ENCODE measurements at places on chromosomes 7 and 10.

DNA sequence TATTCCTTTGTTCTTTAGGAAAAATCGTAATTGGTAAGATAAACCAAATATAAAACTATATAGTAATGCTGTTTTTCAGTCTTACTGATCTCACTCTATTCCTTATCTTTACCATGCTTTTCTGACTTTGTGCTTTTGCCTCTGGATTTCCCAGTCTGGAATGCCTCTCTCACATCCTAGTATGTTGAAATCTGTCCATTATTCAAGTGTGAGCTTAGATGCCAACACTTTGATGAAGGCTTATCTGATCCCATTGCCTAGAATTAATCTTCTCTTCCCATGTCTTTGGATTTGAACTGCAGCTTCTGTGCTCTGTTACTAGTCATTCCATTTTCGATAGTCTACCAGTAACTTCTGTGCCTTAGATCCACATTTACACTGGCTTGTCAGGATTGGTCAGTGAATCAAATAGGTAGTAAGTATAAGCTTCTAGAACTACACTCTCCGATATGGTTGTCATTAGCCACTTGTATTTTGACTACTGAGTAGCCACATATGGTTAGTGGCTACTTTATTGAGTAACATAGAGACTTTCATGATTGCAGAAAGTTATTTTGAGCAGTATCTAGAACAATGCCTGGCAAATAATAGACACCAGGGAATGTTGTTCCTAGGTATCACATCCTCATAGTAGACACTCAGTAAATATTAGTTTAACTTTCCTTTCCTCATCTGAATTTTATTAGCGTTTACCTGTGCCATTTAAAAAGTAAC lies 92.9 kb downstream of the BMPR1A start:
- DNase-seq: no peak

DNA sequence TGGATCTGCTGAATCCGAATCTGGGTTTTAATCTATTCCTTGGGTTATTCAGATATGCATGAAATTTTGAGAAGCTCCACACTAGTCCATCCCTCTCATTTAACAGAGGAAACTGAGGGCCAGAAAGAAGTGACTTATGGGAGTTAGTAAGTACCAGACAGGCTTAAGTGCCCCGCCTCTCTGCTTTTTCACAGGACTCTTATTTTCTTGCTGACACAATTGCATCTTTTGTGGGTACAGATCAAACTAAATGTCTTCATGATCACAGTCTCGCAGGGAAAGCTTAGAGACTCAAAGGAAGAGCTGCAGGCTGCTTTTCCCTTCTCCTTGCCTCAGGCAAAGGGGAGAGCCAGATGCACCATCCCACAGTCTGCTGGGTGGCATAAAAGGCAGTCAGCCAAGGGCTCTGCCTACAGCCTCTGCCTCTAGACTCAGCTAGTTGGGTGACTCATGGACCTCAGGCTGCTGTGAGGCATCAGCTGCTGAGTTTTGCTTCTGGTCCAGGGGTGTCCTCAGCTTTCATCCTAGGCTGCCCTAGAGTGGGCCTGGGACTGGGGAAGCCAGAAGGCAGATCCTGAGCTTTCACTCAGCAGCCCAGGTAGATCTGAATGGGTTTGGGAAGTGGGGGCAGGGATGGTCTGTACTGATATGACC lies 11.6 kb downstream of the GOLGA7B start:
- DNase-seq: no peak

- DNase-seq: no peak
Measured at GRCh38 chr7:69651101-69651590, 52.9 kb downstream of the AUTS2 start.

DNA sequence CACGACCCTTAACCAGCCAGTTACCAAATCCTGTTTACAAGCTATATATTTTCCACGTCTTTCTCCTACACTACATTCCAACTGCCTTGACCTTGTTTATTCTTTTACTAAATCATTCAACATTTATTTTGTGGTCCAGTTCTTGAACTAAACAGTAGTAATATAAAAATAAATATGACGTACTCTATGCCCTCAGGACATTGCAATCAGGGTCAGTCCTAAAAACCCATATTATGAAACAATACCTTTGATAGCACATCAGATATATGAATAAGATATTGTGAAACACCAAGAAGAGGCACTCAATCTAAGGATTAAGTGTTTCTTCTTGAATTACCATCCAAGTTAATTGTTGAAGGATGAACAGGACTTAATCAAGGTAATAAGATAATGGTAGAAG lies 52.5 kb upstream of the WNT16 start:
- no peak for DNase-seq

DNA sequence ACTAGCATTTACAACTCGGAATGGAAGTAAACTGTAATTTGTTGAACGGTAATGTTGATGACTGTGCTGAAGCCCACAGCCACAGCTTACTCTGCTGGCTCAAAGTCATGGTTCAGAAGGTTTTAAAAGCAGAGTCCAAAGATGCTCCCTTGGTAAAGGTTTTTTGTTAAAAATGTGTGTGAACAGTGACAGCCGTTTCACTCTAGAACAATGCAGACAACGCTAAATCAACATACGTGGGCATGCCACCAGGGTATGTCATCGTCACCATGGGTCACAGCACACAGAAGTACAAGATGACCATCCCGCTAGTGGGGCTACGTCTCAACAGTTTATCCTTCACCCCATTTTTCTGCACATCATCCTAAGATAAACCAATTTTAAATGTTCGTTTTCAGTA lies 106.5 kb upstream of the LANCL2 start:
- no peak for DNase-seq

DNA sequence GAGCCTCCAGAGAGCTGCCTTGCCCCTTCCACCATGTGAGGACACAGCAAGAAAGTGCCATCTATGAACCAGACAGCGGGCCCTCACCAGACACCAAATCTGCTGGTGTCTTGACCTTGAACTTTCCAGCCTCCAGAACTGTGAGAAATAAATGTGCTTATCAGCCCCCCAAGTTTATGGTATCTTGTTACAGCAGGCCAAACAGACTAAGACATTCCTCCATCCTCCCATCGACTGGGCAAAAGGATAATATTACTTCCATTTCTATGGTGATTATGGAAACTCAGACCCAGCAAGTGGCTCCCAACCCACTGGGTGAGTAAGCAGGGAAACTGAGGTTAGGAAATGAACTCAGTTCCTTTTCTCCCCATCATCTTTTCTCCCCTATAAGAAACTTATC lies 288.4 kb downstream of the KCNMA1 start:
- no peak for DNase-seq

DNA sequence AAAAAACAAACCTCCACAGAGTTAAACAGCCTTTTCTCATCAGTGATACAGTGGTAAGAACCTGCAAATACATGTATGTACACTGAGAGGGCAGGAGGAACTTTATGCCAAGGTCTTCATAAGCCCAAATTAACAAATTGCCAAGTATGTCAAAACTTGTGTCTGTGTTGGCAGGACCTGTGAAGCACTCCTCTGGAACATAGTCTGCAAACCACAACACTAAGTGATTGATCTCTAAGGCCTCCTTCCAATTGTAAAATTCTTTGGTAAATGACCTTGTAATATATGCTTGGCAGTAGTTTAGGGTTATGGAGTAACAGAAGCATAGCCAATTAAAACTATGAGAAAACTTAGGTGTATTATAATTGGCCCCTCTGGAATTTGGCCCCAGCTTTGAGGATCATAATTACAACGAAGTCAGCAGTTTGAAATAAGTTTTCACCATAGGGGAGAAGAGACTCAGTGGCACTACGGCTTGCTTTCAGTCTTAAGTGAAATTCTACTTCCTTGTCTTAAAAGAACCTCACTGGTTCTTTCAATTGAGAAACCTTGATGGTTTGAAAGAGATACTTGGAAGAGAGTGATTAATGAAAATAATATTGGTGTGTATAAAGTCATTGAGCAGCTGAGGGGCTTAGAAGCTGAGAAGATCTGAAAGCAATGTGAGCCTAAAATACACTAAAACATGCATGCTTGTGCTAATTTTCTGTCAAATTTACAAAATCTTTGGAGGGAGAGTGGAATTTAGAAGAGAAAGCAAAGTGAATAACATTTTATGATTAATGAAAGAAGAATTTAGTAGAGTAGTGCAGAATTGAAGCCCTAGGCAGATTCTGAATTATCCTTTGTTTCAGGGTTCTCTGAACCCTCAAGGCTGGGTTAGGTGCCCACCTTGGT lies 57.6 kb downstream of the CNNM2 start:
- DNase-seq: no peak

- DNase-seq: no peak
Measured at GRCh38 chr7:102198417-102198956, 88.2 kb upstream of the SH2B2 start.

DNA sequence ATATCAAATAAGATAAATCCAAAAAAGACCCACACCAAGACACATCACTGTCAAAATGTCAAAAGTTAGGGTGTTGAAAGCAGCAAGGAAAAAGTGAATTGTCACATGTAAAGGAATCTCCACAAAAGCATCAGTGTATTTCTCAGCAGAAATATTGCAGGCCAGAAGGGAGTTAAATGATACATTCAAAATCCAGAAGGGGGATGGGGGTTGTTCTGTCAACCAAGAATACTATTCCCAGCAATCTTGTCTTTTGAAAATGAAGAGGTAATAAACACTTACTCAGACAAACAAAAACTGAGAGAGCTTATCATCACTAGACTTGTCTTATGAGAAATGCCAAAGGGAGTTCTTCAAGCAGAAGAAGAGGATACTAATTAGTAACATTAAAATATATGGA lies 191.1 kb upstream of the NOBOX start:
- no peak for DNase-seq

DNA sequence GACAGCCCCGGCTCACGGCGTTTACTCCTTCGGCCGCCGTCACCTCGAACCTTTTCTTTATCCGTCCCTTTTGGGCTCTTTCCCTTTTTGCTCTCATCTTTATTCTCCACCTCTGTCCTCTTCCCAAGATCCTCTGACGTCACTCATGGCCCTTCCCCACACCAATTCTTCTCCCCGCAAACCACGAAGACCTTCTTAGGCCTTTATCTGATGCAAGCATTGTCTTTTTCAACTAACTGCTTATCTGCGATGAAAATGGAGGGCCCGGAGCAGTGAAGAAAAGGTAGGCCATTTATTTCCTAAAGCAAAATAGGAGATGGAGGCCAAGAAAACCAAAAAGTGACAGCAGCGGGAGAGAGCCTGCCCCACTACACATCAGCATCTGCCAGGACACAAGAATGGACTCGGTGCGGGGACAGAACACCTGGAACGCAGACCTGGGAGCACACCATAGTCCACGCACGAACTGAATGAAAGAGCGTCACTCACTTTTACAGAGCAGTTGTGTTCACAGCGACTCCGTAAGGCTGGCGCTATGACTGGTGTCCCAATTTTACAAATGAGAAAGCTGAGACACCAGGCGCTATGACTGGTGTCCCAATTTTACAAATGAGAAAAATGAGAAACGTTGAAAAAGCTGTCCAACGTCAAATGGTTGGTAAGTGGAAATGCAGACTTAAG lies 45.3 kb downstream of the ZNF777 start:
- peak; percentile 19 for DNase-seq

- no peak for DNase-seq
Measured at GRCh38 chr10:94150541-94151184, 156.9 kb downstream of the PLCE1 start.

DNA sequence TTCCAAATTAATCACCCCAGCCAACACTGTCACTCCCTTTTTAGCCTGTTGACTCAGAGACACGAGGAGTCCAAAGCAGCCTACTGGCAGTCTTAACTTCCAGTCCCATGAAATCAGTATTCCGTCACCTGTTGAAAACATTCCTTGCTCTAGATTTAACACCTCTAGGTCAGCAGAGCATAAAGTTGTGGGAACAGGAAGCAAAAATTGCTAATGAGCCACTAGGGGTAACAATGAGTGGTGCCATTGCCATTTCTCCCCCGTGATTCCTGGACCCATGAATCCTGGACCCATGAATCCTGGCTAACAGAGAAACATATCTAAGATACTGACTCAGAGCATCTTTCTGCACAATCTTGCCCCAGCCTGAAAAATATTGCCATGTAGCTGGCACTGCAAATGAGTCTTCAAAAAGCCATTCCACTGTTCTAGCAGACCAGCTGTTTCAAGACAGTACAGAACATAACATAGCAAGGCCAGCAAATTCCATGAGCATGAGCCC lies 252.7 kb upstream of the PTER start:
- no peak for DNase-seq

GRCh38 chr10:43260117-43260761 lies 6.6 kb downstream of the RASGEF1A start:
- DNase-seq: no peak

- DNase-seq: no peak
Measured at GRCh38 chr7:2336626-2337299, 17.9 kb upstream of the EIF3B start.

DNA sequence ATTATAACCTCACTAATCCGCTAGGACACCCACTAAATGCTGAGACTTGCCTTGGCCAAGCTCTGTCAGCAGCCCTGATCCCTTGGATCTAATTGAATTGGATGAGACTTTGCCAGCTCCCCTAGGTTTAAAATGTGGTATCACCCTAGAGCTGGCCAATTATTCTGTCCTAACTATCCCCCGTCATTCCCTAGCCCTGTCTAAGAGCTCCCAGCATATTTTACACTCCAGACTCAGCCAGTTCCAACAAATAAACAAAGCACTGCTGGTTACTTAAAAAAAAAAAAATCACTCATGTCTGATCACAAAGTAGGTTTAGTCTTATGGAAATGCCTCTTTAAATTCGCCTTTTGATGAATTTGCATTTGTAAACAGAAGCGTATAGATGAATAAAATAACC lies 147.9 kb upstream of the EGR2 start:
- no peak for DNase-seq

GRCh38 chr7:48537561-48537960 lies 366.3 kb downstream of the ABCA13 start:
- DNase-seq: no peak

DNA sequence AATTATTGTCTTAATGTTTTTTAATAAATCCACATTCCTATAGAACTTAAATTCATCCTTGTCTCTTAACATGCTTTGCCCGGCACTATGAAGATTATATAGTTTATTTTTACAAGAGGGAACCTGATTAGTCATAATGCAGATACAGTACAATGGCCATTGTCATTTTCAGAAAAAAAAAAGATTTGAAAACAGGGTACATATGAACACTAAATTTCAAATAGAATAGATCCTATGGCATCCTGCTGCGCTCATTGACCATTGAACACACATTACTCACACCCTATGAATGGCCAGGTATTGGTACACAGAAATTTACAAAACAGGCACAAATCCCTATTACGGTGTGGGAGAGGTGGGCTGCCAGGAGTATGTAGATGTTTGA lies 2.0 kb upstream of the KLF6 start:
- DNase-seq: no peak

- peak; percentile 22 for DNase-seq
Measured at GRCh38 chr7:139232377-139232717, 1.3 kb downstream of the UBN2 start.

GRCh38 chr10:46096909-46097575 lies 51.0 kb upstream of the MSMB start:
- DNase-seq: no peak
